Neural progenitor cell (in vitro differentiated cells): ENCODE measurements at places on chromosomes 1 and 21.

DNA sequence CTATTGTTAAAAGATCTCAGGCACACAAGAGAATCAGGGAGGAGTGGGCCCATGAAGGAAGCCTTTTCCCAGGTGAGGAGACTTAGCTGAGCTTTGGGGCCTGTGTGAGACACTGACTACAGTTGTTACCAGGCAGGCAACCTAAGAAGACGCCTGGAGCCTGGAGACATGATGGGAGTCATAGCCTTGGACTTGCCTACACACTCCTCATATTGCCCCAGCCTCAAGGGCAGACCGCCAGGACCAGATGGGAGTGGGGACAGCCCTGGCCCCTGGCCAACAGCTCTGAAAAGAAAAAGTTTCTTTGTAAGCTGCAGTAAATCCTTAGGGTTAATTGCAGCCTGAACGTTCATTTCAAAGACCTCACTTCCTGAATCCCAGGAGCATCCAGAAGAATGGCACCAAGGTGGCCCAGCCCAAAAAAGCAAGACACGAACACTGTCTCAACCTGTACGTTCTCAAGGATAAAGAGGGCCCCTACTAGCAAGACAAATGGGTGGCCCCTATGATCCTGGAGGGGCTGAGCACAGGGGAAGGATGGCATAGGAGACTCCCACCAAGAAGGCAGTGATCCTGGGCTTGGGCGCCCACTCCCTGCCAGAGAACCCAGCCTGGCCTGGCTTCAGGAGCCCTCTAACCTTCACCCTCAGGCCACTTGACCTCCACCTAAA lies 33.2 kb upstream of the BTG2 start:
- no peak for DNase-seq

GRCh38 chr1:112144733-112145426 lies 155.4 kb upstream of the KCND3 start:
- no peak for DNase-seq

GRCh38 chr21:35438643-35439404 lies 389.7 kb upstream of the RUNX1 start:
- no peak for DNase-seq

GRCh38 chr1:157399984-157400382 lies 152.3 kb downstream of the FCRL5 start:
- no peak for DNase-seq

DNA sequence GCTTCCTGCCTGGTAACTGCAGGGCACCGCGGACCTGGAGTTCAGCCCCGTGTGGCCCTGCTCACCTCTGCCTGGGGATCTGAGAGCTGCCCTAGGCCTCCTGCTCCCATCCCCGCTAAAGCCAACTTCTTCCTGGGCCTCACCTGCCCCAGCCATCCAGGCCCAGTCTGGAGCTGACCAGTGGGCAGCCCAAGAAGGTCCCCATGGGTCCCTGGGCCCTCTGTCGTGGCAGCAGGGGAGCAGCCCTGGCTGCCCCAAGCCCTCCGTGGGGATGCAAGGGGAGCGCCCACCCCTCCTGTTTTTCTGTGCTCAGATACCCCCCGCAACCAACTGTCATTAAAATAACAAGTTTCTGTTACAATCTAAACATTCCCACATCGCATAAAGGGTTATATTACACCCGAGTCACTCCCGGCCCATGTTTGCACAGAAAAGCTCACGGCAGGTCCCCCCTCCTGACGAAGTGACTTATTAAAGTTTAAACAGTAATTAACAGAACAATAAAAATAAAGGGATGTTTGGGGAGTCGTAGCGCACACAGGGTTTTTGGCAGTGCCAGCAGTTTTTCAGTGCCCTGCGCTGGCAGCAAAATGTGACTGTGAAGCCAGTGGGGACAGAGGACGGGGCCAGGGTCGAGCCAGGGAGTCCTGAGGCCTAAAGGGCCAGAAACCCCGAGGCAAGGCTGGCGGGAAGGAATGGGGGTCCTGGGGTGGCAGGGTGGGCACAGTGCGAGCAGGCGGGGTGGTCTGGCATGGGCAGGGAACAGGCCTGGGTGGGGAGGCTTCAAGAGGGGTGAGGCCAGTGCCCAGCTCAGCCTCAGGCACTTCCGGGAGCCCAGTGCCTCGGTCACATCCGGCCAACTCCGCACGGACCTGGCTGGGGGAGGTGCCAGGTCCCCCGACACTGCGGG lies 121.5 kb downstream of the CASZ1 start:
- DNase-seq: no peak

DNA sequence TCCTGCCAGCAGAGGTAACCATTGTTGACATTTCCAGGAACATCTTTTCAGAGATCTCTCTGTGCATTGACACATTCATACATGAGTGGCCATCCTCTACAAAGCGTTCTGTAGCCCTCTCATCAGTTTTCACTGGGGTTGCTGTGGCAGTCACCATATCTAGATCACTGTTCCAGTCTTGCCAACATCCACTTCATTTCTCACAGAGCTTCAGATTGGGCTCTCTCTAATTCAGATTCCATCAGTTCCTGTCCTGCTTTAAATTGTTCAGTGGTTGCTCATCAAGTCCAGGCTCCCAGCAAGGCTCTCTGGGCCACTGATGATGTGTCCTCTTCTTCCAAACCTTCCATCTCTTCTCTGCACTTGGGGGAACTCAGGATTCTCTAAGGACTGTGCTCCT lies 173.7 kb downstream of the KCNJ6 start:
- no peak for DNase-seq

DNA sequence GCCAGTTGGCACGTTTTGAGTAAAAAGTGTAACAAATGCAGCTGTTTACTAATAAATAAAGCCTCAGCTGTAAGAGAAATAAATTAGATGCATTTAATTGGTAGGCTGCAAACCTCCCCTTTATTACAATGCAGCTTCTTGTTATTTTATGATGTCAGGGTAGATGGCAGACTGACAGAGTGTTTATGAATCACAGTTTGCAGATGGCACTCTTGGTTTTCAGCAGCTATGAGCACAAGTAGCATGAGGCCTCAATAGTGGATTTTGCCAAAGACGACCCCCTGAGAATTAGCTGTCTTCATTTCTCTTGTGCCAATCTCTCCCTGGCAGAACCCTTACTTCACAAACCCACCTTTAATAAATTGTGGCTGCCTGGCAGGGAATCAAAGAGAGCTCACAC lies 161.2 kb upstream of the C1orf87 start:
- DNase-seq: no peak

- DNase-seq: peak; percentile 29
Measured at GRCh38 chr1:23018661-23019093, 591 bp upstream of the KDM1A start.

GRCh38 chr1:169812131-169812530 lies 17.4 kb upstream of the METTL18 start:
- DNase-seq: no peak
